Left ventricle myocardium inferior (tissue), 1 donor: ENCODE measurements at places on chromosomes 2 and 18.
A peak's percentile ranks its signal among the peaks of the same experiment; 100 is the strongest.

- no peak for DNase-seq
Measured at GRCh38 chr2:108621687-108622681, 87.7 kb downstream of the LIMS1 start.

GRCh38 chr2:83365476-83365875, 1093.6 kb downstream of the SUCLG1 start:
- DNase-seq = no peak

DNA sequence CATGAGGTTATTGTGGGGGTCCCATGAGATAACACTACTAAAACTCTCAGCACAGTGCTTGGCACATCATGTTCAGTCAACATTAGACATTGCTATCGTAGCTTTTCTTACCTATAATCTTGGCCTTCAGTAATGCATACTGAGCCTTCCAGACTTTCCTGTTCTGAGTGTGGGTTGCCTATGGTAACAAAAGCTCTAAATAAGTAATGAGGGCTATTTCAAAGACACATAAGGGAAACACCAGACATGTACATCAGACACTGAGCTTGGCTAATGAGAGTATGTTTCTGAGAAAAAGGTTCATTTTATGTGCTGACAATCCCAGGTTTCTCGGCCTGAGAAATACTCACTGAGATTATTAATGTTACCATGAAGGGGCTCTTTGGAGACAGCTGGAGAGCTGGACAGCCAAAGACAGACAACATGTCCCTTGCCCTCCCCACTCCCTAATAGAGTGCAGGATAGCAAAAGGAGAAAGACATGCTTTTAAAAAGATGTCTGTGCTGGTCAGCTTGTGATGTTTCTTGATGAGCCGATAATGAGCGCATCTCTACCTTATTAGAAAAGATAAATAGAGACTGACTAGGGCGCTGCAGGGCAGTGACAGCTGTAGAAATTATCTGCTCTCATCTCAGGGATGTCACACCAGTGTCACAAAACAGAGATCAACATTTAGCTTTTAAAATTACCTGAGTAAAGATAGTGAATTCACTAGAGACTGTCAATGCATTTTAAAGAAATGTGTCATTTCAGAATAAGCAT, 25.4 kb downstream of the POLE4 start:
- DNase-seq = no peak

GRCh38 chr2:130385709-130386108, 29.9 kb downstream of the PTPN18 start:
- DNase-seq = no peak

- DNase-seq = no peak
Measured at GRCh38 chr2:127045792-127046501, 61.0 kb downstream of the BIN1 start.

GRCh38 chr2:199875400-199875799, 24.4 kb upstream of the FTCDNL1 start:
- DNase-seq = no peak

GRCh38 chr2:65128297-65129190, 1.4 kb downstream of the RAB1A start:
- DNase-seq = no peak

DNA sequence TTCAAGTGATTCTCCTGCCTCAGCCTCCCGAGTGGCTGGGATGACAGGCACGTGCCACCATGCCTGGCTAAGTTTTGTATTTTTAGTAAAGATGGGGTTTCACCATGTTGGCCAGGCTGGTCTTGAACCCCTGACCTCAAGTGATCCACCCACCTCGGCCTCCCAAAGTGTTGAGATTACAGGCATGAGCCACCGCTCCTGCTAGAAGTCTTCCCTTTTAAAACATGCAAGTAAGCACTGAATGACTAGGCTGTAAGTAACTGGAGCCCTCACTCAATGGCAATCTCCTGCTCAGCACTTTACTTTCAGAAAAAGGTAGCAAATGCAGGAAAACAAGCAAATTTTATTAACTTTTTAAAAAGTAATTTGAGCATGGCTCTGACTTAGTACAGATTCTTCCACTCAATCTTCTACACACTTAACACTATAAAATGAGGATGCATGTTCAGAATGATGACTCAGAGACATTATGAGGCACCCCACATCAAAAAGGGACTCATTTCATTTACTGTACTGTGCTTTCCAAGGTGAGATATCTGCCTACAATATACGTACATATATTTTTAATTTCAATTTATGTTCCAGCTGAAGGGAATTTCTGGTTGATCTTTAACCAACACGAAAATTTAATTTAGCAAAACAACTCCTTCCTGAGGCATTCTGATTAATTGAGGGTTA, 6.6 kb upstream of the NCK2 start:
- no peak for DNase-seq

DNA sequence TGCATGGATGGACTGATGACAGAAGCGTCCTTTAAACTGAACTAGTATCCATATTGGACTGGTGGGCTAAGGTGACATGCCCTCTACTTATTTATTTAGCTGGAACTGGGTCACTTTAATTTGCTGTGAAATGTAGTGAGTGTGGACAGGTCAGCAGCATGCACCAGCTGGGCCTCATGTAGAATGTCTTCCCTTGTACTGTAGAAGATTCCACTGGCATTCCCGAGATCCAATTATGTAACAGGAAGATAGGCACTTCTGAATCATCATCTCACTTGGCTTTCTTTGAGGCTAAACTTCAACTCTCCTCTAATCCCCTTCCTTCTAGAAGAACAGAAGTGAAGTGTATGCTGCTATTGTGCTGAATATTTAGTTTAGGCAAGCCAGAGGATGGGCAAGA, 296.2 kb downstream of the SLC8A1 start:
- no peak for DNase-seq

DNA sequence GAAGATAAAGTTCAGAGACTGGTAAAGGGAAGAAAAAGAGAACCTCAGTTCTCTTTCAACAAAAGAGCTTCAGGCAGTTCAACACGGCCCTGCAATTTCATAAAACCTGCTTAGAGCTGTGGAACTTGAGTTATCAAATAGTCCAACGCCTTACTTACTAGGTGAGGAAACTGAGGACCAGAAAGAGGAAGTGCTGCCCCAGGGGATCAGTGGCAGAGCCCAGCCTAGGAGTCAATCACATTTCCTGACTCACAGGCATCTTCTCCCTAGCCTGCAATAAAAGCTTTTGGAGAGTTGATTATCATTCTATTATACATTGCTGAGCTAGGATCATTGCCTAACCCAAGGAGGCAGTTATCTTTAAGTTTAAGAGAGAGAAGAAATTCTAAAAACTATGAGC, 77.4 kb downstream of the TXNL1 start:
- no peak for DNase-seq

- DNase-seq = no peak
Measured at GRCh38 chr2:151916632-151917031, 88.4 kb upstream of the ARL5A start.

DNA sequence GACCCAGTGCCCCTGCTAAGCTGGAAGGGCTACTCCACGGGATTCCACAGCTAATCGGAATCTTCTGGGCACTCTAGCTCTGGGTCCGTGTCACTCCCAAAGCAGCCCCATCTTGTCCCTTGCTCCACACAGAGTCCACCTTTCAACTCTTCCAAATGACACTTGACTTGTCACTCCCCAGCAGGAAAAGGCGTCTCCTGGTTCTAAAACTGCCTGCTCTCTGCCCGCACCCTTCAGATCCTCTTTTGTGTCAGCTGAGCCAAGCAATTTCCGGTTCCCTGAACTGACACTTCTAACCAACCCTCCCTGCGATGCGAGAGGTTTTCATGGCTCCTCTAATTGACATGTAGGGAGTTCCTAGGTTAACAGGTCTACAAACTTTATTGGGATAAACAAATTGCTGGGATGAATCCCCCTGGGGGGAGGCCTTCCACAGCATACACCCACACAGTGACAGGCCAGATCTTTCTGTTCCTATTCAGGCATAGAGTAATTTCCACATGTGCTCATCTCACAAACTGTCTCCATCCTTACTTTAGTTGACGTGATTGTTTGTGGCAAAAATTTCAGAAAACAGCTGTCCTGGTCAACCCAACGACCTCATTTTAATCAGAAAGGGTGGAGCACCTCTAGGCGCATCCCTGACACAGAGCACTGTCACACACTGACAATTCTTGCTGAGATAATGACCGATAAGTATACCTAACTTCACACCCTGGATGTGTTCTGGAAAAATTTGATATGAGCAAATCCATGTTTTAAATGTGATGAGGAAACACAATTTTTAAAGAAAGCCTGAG, 104.9 kb downstream of the RBMS1 start:
- no peak for DNase-seq

GRCh38 chr2:122323927-122324326, 568.5 kb downstream of the TSN start:
- no peak for DNase-seq

DNA sequence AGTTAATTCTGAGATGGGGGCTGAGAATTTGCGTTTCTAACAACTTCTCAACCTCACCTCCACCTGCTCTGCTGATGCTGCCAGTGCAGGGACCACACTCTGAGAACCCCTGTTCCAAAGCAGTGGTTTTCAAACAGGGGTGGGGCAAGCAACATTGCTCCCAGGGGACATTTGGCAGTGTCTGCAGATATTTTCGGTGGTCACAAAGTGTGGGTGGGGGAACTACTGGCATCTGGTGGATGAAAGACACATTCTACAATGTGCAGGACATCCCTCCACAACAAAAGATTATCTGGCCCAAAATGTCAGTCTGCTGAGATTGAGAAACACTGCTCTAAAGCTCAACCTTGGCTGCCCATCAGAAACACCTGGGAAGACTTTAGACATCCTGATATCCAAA, 188.7 kb upstream of the SATB2 start:
- no peak for DNase-seq

- peak; percentile 89 for DNase-seq
Measured at GRCh38 chr2:202375609-202376408, at the start of gene BMPR2. Gene BMPR2, plus strand, starts transcription at chr2:202376327. Its CDS starts 1,148 bp downstream, at chr2:202377475.

DNA sequence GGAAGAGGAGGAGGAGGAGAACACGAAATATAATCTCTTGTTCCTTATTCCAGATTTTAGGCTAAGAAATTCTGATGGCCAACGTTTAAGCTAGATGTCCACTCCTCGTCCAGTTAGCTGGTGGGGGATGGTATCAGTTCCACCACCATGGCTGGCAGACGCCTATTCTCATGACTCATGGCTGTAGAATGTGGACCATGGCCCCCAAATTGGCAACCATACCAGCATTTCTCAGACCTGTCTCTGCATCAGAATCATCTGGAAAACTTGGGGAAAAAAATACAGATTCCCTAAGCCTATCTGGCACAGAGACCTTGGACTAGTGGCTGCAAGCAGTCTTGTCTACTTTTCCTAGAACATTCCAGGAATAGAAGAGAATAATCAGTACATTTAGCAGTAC, 267.7 kb upstream of the SIX2 start:
- no peak for DNase-seq

GRCh38 chr2:42810971-42811811, 18.8 kb upstream of the HAAO start:
- DNase-seq = peak; percentile 52

GRCh38 chr18:12397793-12398192, 9.9 kb upstream of the PRELID3A start:
- DNase-seq = no peak

DNA sequence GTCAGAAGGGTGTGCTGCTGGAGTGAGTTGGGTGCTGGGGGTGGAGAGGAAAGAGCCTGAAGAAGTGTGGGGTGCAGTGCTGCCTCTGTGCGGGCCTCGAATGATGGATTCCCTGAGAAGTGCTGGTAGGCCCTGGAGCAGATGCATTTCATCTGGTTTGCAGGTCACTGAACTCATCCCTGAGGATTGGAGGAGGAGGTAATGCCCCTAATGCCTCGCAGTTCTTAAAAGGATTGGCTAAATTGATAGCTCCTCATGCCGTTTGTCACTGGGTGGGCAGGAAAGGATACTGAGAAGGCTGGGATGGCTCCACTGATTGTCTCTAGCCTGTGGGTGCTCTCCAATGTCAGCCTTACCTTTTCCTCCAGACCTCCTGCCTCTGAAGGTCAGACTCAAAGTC, 74.1 kb downstream of the CTIF start:
- no peak for DNase-seq

DNA sequence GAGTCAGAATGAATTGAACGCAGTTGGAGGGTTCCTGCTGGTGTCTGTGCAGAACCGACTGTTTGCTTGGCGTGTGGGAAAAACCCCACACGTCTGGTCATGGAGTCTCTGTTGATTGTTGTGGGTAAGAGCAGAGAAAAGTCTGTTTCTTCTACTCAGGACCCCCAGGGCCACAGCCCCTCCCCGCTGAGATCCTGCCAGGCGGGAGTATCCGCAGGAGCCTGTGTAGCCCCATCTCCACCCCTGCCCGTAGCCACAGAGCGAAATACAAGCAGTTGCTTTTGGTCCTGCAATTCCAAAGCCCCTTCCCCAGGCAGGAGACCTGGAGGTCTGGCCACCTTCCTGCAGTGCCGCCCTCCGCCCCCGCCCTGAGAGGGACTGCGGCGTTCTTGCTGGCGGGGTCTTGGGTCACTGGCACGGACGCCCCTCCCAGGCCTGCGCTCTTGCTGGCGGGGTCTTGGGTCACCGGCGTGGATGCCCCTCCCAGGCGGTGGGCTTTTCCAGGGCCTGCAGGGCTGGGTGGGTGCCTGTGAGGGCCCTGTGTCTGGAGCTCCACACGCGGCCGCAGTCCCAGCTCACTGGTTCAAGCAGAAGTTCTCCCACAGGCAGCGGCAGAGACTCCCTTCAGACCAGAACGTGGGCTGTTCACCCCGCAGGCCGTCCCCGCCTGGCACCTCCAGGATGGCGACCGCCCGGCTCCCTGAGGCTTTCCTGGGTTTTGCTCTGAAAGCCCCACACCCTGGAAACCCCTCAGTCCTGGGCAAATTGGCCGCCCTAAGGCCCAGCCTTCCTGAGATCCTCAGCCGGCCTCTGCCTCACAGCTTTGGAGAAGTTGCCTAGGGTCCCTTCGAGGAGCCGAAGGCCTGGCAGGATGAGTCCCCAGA, 76.0 kb upstream of the CTDP1 start:
- DNase-seq = peak; percentile 11

GRCh38 chr2:96923810-96924774, 54.2 kb upstream of the SEMA4C start:
- no peak for DNase-seq

DNA sequence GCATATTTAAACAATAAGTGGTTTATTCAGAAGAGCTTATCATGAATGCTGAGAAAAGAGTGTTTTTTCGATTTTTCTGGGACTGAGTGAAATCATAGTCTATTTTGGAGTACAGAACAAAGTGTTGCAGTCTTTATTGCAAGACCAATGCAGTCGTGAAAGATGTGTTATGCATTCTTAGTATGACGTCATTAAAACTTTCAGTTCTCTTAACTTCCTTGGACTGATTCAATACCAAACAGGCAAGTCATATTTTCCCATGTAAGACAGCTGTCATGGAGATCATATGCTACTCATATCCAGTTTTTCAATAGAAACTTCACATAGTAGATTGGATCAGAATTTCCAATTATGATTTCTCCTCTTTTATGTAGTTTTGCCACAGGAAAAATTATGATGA, 92.6 kb downstream of the RIT2 start:
- no peak for DNase-seq

GRCh38 chr2:155070489-155070888, 372.0 kb downstream of the KCNJ3 start:
- DNase-seq = no peak

DNA sequence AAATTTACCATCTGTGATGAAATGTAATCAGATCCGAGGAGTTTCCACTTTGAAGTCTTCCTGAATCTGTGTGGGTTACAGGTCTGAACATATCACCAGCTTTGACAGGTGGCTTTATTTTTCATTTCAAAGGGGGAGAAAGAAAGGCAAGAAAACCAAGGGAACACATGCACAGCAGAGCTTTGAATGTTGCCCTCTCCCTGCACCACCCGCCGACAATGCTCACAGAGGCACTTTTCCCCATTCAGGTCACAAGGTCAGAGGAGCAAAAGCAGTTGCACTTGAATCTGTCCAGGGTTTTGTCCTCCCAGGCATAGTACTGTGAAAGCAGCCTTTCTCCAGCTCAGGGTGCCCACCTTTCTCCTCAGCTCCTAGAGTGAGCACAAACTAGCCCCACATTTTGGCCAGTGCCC, 130.2 kb downstream of the OSR1 start:
- DNase-seq = no peak
